ENCODE measurements at places on chromosomes 3 and 15.

DNA sequence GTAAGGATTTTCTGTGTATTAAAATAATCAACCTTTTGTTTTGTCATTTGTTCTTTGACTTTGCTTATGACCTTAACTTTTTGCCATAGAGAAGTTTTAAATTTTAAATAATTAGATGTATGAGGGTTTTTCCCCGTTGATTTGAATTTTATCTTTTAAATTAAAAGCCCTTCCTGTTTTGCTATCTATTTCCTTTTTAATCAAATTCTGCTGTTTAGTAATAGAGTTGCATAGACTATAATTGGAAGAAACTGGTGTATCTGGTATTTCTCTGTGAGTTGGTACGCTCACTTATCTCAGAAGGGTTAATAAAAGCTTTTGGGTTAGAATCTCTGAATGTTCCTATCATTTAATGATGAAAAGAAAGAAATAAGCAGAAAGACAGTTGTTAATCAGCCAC is 82.2 kb downstream of the LRRC3B start:
- DNase-seq: no peak

DNA sequence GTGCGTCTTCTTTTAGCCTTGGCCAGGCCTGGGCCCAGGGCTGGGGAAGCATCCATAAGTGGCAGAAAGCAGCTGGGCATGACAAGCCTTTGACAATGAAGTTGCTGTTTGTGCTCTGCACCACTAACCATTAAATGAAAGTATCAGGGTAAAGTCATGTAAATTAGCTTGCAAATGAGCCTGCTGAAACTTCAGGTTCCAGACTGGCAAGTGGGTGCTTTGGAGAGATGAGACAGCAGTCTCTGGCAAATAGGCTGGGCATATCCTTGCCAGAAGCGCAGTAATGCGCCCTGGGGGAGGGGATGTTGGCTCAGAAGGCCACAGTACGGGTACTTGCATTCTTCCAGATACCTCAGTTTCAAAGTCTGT is 40.7 kb downstream of the RAB6B start:
- no peak for DNase-seq

- DNase-seq: no peak
Measured at GRCh38 chr3:127395663-127396355, 108.0 kb upstream of the PRR20G start.

DNA sequence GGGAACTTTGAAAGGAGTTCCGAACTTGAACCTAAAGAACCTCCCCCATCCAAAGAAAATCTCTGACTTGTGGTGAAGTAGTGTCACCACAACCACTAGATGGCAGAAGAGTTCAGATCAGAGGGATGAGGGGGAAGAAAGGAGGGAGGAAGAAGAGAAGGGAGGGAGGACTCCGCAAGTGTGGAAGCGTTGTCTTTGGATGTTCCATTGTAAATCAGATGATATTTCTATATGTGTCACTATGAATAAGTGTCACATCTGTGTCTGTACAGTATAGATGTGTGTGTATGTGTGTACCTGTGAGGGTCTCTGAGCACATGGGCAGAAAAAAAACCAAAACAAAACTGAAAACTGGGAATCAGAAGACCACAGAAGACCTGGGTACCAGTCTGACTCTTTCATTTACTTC is 16.9 kb downstream of the SLC24A1 start:
- DNase-seq: peak; percentile 63

- no peak for DNase-seq
Measured at GRCh38 chr3:150414258-150414657, 6.2 kb downstream of the TSC22D2 start.

DNA sequence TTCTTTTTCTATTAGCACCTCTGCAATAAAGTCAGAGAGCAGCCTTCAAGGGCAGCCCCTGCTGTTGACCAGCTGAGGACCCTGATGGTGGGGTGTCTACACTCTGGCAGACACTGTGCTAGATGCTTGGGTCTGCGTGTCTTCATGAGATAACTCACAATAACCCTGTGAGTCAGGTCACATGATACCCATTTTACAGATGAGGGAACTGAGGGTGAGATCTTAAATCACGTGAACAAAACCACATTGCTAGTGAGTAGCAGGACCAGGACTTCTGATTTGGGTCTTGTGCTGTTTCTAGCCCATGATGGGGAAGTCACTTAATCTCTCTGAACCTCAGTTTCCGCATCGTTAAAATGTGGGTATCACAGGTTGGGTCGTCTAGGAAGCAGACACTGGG is 118.5 kb upstream of the LIPC start:
- DNase-seq: no peak

DNA sequence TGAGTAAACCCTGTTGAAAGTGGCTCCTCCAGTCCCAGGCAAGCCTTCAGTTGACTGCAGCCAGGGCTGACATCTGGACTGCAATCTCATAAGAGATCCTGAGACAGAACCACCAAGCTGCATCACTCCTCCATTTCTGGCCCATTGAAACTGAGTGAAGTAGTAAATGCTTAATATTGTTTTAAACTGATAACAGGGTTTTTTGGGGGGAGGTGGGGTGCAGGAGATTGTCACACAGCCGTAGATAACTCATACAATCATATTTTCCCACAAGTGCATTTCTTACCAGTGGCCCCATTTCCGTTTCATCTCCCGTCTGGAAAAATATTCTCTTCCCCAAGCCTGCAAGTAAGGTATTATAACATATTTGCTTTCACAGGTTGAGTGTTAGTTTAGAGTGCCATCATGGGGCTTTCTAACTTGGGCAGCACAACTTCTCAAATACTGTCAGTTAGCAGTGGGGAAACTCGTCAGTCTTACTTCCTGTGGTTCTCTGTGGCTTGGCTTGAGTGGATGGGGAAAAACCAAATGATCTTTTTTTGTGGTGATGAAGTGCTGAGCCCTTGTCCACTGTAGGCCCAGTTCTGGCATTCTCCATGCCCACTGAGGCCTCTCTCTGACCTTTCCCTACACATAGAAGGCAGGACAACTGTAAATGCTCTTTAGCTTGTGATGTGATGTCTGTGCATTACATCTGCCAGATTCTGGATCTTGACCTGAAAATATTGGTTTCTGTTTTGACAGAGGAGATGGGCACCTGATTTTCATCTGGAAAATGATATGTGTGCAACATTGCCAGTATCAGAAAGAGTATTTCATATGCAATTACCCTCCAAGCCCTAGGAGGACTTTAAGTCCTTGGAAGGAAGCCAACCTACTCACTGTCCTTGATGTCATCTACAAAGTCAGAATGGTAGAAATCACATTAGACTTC is 90.1 kb upstream of the BHLHE40 start:
- DNase-seq: no peak

DNA sequence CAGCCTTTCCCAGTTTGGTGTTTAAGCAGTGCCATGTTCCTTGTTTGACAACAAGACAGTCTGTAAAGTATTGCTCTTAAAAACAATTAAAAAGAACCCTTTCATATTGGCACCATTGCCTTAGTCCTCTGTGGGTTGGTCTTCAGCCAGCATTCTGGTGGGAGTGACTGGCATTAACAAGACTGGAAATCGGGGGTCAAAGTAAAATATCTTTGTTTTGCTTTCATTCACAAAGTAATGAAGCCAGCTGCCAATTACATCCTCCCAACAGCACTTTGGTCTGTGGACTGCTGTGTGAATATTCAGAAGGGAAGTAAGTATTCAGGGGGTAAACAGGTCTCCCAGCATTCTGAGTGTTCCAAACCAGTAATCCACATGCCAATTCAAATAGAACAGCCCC is 8.3 kb upstream of the VILL start:
- DNase-seq: no peak

DNA sequence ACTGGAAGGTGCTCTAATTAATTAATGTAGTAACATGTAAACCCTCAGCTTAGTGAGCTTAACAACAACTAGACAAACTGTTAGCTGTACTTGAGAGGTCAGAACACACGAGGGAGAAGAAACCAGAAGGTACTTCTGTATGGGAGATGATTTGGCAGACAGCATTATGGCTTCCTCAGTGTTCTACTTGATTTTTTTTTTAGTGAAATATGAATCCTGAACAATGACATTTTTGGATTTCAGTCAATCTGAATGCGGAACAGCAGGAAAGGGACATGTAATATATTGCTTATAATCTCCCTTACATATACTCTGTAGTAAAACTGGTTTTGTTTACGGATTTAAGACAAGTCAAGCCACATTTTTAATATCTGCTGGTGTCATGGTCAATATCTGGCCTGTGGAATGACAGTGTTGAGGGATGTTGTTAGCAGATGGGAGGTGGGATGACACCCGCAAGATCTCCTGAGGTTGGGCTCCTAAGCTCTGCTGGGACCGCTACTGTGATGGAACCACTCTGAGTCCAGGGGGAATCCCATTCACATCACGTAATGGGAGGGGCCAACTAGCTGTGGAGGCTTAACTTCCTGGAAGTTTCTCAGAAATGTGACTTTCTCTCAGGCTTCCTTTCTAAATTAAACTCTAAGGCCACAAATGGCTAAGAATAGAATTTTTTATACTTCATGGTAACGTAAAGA is 18.7 kb downstream of the TNFAIP8L3 start:
- no peak for DNase-seq

DNA sequence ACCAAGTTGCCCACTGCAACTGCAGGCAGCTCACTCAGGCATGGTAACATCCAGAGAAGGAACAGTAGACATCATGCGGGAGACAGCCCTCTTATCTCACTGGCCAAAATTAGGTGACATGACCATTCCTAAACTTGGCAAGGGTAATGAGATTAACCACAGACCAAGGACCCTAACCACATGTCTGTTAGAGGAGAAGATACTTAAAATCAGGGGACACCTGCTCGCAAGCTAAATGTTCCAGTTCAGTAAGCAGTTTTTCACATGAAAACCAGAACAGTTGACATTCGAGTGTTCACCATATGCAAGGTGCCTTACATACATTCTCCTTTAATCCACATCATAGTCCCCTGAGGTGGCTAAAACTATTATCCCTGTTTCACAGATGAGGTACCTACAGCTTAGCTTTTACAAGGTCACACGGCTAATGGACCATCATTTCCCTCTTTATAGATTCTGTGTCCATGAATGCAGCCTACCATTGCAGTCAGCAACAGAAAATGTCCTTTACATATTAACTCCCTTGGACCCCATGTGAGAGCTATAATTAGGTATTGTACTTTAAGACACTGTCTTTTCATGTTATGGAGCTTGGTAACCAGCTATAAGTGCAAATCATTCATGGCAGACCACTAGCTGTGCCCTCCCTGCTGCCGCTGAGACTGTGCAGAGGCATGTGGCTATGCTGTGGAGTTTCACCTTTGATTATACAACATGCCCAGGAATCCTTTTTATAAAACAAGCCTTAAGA is 154.1 kb downstream of the LIPC start:
- DNase-seq: no peak

GRCh38 chr3:150603980-150604319 is 829 bp downstream of the SELENOT start:
- DNase-seq: no peak

DNA sequence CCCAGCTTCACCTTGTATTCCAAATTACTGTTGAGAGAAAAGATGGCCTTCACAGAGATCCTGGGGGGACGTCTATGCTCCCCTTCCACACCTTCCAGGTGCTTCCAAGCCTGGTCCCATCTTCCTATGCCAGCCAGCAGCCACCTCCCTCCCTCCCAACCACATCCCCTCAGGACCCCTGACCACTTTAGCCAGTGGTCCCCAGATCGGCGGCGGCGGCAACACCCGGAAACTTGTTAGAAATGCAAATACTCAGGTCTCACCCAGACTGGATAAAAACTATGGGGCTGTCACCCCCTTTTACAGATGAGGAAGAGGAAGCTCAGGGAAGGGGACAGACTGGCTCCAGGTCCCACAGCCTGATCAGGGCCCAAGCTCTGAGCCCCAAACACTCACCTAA is 38.0 kb upstream of the PRSS50 start:
- no peak for DNase-seq

GRCh38 chr3:70065696-70066253 is 66.2 kb downstream of the SAMMSON start:
- no peak for DNase-seq

DNA sequence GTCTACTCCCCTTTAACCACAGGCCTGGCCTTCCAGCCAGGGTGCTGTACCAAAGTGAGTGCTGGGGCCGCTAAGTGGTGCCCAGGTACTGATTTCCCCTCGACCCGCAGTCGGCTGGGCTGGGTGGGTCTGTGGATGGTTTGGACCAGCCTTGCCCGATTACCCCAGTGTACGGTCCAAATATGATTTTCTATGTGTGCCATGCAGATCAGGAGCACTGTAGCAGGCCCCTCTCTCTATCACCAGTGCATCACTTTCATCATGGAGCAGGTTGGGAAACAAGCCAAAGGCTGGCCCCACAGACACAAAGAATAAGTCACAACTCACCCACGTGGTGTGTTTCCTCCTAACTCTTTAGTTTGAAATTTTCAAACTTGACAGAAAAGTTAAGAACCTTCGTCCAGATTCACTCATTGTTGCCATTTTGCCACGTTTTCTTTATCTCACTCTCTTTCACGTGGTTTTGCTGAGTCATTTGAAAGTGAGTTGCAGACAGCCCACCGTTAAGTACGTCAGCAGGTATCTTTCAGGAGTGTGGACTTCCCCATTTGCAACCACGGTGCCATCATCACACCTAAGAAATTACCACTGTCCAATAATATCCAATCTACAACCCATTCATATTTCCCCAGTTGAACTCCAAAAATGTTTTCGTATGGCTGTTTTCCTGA is 37.0 kb downstream of the ZNF710 start:
- no peak for DNase-seq

GRCh38 chr3:187430576-187430975 is 62.4 kb downstream of the RTP4 start:
- DNase-seq: no peak

Measured in neuronal stem cell (in vitro differentiated cells).